Skeletal muscle cell (primary cell): ENCODE measurements at places on chromosomes 5 and 9.

DNA sequence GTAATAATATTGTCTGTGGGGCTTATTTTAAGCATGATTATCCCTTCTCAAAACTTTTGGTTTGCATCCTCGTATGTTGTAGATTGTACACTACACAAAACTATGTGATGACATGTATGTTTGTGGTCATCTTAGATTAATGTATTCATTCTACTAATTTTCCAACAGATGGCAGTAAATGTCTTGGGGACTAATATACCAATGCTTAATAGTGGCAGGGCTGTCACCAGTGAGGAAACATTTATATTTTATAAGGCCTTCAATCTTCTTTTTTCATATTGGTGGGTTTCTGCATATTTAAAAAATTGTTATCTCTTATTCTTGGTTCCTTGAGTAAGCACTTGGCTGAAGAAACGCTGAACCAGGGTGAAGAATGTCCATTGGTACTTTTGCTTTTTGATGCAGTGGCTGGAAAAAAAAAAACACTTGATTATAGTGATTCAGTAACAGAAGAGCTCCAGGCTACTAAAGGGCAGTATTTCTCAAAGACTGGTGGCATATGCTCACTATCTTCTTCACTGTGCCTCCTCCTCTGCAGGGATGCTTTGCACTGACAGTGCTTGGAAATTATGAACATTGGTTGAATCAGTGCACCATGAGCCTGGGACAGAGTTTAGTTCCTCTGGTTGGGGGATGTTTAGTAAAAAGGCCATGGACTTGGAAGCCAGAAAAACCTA, 530.3 kb downstream of the RASEF start:
- no peak for DNase-seq

DNA sequence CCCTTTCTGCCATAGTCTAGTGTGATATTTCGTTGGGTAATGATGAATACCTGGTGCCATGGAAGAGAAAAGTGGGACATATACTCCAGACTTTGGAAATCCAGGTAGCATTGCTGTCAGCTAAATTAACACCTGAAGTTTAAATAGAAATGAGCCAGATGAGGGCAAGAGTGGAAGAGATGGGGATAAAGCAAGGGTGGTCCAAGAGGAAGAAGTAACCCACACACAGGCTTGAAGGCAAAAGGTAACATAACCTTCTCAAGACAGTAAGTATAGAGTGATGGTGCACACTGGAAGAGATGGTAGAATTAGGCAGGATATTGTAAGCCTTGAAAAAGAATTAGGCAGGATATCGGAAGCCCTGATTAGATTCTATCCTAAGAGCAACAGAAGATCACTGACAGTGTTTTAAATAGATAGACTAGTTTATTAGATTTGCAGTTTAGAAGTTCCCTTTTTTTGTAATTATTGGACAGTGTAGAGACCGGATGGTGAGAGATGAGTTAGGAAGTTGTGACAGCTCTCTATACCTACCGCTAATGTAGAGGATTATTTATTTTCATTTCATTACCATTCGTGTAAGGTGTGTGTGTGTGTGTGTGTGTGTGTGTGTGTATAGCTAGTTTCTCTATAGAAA, 16.8 kb downstream of the ANXA1 start:
- no peak for DNase-seq

DNA sequence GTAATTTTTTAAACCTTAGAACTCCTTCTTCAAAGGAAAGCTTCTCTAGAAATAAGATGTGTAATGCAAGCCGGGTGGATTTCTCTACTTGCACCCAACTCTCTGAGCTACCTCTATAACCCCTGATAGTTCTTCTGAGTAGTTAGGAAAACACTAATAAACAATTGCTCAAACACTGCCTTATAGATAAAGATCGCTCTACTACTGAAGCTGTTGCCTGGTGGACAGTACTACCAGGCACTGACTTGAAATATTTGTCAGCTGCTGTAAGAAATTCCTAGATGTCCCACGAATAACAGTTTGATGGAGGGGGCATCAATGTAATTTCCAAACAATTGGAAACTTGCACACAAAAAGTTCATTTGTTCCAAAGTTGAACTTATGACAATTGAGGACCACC, 42.0 kb downstream of the NR3C1 start:
- DNase-seq, result no peak

DNA sequence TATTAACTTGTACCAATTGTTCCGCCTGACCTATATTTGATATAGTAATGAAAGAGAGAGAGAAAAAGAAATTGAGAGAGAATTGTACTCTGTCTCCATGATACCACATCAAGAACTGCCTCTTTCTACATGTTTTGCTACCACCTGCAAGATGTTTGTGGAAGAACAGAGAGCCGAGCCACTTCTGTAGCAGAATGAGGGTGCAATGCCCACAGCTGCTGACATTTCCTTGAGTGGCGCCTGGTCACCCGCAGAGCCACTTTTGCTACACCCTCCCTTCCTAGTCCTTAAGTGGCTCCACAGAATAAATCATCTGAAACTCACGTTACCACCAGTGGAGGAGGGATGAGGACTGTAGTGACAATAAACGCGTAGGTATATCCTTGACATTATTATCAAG, 17.1 kb upstream of the FAM81B start:
- DNase-seq, result no peak

GRCh38 chr5:107337281-107337680, 333.5 kb downstream of the EFNA5 start:
- DNase-seq, result no peak

DNA sequence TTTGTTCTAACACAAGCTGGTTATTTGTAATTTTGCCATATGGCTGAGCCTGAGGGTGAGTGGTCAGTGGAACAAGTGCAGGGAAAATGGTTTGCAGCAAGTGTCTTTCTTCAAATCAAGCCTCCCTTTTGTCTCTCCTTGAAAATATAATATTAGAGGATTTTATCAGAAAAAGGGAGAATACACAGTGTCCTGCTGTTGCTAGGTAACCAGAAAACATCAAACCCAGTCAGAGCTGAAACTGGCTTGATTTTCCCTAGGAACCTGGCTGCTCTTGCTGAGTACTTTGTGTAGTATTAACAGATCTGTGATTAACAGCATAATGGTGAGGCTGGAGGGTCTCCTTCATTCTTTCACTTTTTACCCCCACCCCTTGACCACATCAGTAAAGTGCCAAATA, 314.0 kb downstream of the ARHGEF28 start:
- DNase-seq, result no peak

- DNase-seq, result no peak
Measured at GRCh38 chr9:9305600-9305999, 1307.2 kb downstream of the PTPRD start.

GRCh38 chr5:144864118-144864517, 693.4 kb downstream of the KCTD16 start:
- DNase-seq, result no peak

- DNase-seq, result no peak
Measured at GRCh38 chr9:127162864-127163365, 40.5 kb upstream of the ANGPTL2 start.

- no peak for DNase-seq
Measured at GRCh38 chr5:175013251-175013650, 288.9 kb downstream of the MSX2 start.

GRCh38 chr5:157571357-157571827, 4.2 kb downstream of the ADAM19 start:
- DNase-seq, result no peak

DNA sequence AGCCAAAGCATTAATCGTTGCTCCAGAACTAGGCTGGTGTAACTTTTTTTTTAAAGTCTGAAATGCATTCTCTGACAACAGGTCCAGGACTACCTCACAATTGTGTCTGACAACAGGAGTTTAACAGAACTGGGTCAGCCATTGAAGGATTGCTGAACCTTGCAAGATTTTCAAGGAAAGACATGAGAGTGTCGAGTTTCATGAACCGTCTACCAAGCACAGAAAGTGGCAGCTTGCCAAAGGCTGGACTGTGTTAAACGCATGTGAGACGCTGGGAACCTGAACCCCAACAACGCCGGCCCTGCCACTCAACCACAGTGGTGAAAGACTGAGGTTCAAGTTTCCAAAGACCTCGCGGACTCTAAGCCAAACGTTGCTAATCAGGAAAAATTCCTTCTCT, 79.1 kb downstream of the LHFPL2 start:
- peak; percentile 86 for DNase-seq

DNA sequence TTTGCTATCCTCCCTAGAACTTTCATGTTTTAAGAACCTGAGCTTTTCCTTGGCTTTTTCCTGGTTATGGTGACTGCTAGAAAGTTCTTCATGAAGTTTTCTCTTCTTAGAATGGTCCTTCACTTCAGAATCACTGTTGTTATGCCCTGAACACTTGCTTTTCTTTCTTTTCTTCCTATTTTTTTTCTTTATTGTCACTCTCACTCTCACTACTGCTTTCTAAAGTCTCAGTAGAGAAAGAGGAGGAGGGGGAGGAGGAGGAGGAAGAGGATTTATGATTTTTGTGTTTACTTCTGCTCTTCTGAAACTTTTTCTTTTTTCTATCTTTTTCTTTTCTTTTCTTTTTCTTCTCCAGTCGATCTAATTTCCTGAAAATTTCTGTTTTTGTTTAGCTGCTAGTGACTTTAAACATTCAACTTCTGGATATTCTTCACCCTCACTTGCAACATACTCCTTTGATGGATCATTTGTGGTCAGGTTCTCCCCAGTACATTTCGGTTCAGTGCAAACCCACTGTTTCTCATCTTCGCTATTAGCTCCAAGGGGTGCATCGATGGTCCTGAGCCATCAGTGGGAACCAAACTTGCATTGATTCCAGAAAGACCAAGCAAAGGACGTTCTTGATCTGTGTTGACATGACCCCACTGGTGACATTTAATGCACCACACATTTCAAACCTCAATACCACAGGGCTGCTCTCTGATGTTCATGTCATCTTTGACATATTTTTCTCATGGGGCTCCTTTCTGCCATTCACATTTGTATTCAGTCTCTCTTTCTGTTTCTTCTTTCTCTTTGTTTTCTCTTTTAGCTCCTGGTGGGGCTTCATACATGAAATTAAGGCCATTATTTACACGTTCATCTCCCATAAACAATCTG, 81.6 kb upstream of the HAND1 start:
- no peak for DNase-seq

DNA sequence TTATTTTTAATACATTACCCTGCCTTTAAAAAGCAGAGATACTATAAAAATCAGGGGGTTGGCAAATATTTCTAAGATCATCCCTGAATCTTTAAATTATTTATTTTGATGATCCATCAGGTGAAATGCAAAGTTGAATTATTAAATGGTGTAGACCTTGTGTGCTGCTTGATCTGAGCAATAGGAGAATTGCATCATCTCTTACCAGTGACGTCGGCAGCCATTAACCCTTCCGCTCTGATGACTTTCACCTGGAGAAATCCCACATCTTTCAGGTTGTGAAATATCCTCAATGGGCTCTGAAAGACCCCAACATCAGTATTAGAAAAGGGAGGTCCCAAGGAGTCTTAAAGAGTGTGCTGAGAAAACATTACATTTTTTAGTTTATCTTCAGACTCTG, 270.2 kb downstream of the SLF1 start:
- no peak for DNase-seq

DNA sequence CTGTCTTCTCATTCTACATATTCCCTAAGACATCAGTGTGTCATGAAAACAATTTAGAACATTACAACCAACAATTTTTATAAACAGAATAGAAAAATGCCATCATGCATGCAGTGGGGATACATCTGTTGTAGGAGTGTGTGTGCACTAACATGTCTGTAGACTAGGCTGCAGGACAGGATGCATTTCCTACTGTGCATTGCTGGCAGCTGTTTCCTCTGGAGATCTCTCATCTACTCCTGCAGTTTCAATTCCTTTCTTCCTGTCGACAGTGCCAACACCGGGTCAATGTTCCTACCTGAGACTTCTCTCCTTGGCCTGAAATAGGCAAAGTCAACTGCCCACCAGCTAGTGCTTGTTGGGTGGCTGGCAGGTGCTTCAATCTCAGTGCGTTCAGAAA, 69.8 kb downstream of the ANKH start:
- DNase-seq, result no peak

DNA sequence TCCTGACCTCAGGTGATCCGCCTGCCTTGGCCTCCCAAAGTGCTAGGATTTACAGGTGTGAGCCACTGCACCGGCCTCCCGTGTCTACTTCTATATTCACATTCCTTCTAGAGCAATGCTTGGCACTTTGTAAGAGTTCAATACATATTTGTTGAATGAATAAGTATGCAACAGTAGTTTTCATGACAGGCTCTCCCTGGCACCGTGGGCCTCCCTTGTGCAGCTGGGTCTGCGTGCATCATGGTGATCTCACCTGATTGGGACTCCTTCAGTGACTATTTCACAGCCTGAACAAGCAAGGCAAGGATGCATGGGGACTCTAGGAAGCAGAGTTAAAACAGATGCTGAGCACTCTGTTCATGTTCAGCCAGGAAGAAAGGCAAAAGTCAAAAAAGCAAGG, 6.8 kb upstream of the ZBTB34 start:
- DNase-seq, result no peak

GRCh38 chr5:173493040-173493439, 123.4 kb downstream of the BOD1 start:
- no peak for DNase-seq

- DNase-seq, result no peak
Measured at GRCh38 chr5:66620711-66621110, 24.5 kb downstream of the MAST4 start.

GRCh38 chr5:88518131-88519016, 249.7 kb upstream of the TMEM161B start:
- DNase-seq, result no peak

- no peak for DNase-seq
Measured at GRCh38 chr5:112063856-112064255, 306.9 kb upstream of the NREP start.

DNA sequence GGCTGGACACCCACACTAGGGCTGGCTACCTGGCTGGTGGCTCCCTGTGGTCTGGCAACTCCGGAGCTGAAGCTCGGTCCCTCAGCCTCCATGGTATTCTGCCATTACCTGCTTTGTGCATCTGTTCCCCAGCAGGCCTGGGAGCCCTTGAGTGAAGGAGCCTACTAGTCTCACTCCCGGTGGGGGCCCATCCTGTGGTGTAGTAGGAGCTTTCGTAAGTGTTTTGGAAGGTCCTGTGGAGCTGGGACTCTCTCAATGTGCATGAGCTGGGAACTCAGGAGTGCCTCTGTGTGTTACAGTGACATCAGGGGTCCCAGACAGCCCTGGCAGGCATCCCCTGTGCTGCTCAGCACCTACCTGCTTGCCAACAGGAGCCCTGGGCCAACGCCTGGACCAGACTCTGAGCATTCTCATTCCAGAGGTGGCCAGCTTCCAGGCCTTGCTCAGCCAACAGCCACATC, 267.1 kb downstream of the GADD45G start:
- DNase-seq, result no peak

GRCh38 chr9:112120030-112120341, 55.1 kb downstream of the SUSD1 start:
- DNase-seq, result no peak

DNA sequence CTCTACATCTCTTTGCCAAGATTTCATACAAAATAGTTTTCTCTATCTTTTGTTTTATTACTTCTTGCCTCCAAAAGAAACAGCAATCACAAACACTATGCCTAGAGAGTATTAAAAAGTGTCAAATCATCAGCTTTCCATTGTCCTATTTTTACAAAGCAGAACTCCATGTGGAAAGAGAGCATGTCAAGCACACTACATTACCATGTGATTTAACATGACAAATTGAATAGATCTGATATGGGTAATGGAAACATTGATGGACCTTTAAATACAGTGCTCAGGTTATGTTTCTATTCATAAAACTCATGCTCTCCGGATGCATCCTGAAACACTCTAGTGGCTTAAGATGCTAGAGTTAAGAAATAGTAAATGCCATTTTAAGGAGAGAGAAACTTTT, 791.4 kb upstream of the CTNND2 start:
- DNase-seq, result no peak

GRCh38 chr5:139577689-139578290, 16.7 kb downstream of the UBE2D2 start:
- DNase-seq, result no peak

GRCh38 chr5:180646289-180646962, 3.0 kb downstream of the FLT4 start:
- DNase-seq, result no peak
